ENCODE measurements at places on chromosomes 11 and 22.

DNA sequence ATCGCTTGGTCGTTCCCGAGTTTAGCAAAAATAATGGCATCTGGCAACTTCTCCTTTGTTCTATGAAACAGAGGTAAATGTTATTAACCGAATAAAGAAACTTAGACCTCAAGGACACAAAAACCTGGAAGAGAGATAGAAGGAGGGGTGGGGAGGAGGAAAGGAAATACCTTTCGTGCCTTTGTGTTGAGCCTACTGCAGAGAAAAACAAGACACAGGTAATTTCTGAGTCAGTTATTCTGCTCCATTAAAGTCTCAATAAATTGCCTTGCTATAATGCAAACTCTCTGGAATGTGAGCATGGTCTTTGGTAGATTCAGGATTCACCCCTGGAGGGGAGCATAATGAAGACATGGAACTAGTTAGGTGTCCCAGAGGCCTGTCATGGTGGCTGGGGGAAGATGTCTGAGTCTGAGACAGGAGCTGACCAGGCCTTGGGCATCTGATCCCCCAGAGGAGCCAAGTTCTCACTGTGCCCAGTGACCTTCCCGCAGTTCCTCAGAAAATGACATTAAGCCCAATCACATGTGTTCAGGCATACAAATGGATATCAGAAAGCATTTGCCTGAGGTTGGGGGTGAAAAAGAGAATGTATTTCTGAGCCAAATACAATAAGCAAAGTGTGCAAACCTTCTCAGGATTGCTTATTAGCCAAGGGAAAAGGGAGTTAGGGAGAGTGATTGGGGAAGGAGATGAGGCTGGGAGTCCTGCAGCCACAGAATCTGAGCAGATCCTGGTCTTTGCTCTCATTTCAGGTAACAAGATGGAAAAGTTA is 72.6 kb upstream of the CADM1 start:
- DNase-seq, result no peak

- no peak for DNase-seq
Observed at GRCh38 chr22:22849640-22850610, 37.7 kb upstream of the IGLL5 start.

GRCh38 chr11:57475671-57476046 is 15.3 kb downstream of the RTN4RL2 start:
- DNase-seq, result no peak

GRCh38 chr11:108237058-108237481 is 14.2 kb downstream of the ATM start:
- DNase-seq, result no peak

- DNase-seq, result no peak
Observed at GRCh38 chr11:28619846-28620540, 511.8 kb downstream of the METTL15 start.

DNA sequence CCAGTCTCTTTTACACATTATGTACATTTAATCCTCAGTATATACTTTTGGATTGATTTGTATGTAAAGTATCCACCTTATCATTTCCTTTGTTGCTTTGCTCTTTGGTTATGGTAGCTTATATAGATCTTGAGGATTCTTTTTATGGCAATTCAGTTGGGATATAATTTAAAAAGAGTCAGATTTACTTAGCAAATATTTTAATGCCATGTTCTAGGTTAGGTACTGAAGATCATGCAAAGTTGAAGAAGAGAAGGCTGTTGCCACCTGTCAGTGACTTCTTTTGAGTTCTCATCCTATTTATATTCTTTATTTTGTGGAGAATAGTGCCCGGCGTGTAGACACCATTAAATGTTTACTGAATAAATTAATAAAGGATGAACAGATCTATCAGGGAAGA is 279.7 kb downstream of the TMEM135 start:
- DNase-seq, result no peak

GRCh38 chr22:25569983-25570382 is 5.5 kb downstream of the GRK3 start:
- DNase-seq, result no peak

- DNase-seq, result no peak
Observed at GRCh38 chr22:19713650-19714311, 522 bp upstream of the SEPTIN5 start.

GRCh38 chr11:3123305-3123704 is 41.8 kb downstream of the OSBPL5 start:
- DNase-seq, result peak; percentile 42

GRCh38 chr11:35735411-35735810 is 72.8 kb downstream of the TRIM44 start:
- DNase-seq, result no peak

DNA sequence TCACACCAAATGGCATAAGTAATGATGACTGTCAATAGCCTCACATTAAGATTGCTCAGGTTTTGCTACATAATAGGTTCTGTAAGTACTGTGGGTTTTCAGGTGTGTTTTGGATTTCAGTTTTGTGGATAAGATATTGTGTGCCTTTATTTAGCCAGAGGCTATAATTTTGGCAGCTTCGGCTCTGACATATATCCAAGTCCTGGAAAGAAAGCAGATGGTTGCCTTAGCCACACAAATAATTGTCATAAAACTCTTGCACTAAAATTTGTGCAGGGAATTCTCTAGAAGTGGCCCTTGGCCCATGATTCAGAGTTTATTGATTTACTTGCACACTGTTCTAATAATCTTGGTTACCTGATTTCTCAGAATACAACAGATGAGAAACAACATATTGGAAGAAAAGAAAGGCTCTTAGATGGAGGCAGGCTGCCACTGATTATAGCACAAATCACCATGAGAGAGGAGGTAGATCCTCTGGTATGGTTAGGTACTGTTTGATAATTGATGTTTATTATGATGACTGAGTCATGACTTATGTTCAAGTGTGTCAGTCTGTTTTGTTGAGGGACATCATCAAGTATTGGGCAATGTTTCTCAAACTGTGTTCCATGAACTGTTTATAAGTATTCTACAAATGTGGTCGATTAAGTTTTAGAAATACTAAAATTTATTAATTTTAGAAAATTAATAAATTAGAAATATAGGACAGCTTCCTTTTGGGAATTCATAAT is 9.6 kb downstream of the REXO2 start:
- DNase-seq, result no peak

DNA sequence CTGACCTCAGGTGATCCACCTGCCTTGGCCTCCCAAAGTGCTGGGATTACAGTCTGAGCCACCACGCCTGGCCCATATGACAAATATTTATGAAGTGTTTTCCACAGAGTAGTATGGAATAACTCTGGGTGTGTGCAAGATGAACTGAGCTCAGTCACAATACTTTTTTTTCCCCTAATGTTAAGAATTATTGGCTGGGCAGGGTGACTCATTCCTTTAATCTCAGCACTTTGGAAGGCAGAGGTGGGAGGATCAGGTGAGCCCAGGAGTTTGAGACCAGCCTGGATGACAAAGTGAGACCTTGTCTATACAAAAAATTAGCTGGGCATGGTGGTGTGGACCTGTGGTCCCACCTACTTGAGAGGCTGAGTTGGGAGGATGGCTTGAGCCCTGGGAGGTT is 6.4 kb downstream of the PTPRJ start:
- no peak for DNase-seq

DNA sequence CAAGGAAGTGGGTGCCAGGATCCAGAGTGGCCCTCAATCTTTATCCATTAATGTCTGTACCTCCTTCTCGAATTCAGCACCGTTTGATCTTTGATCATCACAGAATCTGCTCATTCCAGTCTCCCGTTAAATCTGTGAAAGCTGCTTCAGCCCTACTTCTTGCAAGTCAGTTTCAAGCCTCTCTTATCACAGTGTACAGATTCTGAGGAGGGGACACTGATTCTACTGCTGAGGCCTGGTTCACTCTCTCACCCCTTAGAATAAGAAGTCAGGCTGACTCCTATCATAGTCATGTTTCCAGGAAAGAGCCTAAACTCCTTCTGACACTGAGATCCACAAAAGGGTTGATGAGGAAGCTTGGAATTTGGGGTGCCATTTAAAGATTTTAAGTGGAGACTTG is 39.0 kb downstream of the MAML2 start:
- DNase-seq, result no peak

DNA sequence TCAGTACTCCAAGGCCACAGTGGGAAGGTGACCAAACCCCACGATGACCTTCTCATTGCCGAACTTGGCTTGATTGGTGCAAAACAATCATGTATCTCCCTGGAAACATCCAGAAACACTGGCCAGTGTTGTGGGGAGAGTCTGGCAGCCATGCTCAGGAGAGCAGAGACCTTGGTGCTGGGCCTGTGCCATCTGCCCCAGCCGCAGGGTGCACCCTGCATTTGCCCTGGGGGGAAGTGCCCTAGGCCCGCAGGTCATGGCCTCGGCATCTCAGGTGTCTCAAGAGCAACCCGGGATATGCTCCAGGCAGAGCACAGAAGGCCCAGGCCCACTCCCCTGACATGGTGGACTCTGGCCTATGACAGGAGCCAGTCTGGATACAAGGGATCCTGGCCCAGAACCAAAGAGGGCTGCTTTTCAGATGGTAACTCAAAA is 23.7 kb downstream of the ARVCF start:
- no peak for DNase-seq

DNA sequence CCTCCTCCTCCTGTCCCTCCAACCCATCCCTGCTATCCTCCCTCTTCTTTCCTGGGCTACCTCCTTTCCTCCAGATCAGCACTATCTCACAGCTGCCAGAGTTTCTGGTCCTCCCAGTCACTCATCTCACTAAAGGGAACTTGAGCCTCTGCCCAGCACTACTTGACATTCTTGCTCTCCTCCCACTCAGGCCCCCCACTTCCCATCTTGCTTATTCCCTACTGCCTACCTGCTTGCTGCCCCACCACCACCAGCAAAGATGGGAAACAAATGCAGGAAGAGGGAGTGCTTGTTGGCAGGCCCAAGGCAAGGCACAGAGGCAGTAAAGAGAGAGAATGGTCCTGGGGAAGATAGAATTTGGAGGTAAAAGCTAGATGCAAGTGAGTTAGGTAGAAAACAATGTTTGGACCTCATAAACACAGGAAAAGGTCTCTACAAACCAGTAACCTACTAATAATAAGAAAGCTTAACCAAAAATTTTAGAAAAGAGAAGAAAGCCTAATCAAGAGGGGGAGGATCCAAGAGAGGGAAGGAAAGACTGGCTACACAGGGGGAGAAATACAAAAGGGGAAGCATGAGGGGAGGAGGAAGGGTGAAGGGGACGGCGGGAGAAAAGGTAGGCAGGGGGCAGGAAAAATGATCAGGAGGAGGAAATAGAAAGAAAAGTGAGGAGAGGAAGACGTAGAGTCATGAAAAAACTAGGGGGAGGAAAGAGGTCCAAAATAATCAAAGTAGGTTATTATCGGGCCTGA is 63.6 kb downstream of the PAK1 start:
- no peak for DNase-seq

DNA sequence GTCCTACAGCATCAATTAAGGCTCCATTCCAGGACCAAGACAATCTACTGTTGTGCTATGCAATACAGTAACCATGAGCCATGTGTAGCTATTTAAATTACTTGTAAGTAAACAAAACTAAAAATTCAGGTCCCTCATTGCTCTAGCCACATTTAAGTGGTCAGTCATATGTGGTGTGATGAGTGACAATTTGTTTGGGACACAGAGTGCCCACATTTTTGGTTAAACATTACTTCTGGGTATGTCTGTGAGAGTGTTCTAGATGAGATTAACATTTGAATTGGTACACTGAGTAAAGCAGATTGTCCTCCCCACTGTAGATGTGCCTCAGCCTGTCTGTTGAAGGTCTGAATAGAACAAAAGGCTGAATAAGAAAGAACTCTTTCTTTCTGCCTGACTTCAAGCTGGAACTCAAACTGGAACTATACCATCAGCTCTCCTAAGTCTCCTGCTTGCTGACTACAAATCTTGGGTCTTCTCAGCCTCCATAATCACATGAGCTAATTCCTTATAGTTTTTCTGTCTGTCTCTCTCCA is 15.8 kb downstream of the KBTBD3 start:
- DNase-seq, result no peak

DNA sequence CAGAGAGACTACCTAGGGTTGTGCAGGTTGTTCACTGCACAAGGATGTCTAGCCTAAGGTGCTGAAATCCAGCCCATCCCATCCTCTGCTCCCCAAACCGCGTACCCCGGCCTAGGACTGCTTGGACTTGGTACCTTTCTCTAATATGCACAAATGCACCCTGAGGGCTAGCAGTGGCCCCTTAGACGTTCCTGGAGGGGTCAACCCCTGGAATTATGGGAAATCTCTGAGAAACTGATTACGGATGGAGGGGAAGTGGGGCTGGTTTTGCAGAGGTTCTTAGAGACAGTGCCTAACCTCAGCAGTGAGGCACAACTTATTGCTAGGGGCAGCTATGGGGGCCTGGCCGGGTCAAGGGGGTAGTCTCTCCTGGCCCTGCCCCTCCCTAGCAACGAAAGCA is 2.5 kb downstream of the C11orf68 start:
- no peak for DNase-seq

DNA sequence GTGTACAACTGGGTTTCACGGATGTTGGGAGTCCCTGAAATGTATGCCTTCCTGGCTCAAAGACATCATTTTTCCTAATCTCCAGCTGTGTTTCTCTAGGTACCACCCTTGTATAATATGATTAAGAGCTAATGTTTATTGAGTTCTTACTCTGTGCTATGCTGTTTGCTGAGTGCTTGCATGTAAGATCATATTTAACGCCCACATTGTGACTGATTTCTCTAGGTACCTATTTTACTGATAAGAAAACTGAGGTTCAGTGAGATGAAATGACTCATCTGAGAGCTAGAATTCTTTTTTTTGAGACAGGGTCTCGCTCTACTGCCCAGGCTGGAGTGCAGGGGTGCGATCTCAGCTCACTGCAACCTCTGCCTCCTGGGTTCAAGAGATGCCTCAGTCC is 42.6 kb downstream of the FAM227A start:
- no peak for DNase-seq

DNA sequence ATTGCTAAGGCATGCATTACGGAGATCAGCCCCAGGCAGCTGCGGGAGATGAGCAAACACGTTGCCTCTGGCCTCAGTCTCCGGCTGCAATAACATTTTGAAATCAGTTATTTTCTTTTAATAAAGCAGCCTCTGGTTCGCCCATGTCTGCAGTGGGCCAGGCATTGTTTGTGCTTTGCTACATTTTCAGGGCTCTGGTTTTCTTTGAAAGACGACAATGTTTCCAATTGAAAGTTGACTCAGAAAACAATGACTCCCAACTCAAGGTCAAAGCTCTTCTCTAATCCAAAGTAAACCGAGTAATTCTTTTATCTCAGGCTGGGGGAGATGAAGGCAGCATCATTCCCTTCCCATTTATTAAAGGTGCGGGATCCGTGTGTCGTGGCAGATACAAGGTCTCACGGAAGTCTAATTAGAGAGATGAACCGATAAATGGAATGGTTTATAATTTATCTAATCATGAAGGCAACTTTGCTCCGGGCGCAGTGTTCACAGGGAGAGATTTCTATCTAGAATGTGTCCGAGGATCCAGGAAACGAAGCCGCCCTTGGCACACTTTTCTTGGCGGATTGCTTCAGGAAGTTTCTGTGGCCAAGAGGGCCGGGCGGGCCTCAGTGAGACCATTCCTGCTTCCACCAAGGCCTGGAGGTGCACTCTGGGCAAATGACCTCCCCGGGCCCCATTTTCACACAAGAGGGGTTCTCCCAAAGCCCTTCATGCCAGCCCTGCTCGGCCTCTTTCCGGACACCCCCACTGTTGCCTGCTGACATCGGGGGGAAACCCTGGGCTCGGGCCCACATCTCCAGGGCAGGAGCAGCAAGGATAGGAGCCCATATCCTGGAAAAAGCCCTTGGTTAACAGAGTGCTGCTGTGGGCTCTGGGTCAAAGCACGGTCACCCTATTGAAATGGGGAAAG is 811.4 kb downstream of the BRD1 start:
- no peak for DNase-seq

- no peak for DNase-seq
Observed at GRCh38 chr11:101127197-101127698, 2.4 kb downstream of the PGR start.
